ENCODE measurements at places on chromosomes 1 and 21. TPM values are rescaled to one million over a fixed set of nuclear protein-coding genes. Genes with fewer than 3 reads are reported as not detected.
A peak's percentile ranks its signal among the peaks of the same experiment; 100 is the strongest.

- H3K4me3 ChIP-seq = no peak overlapping the region
- H3K27ac ChIP-seq = no peak overlapping the region
- H3K36me3 ChIP-seq = peaks cover 15% of the 10 kb centered on the region
- DNase-seq = no peak
These were observed 2.7 kb downstream of the MAP3K6 start for GRCh38 chr1:27363766-27364695.

GRCh38 chr1:207698822-207699483 lies 52.9 kb upstream of the CD46 start:
- no peaks in the 10 kb centered on the region for H3K27me3 ChIP-seq
- H3K36me3 ChIP-seq = no peaks in the 10 kb centered on the region
- H3K4me1 ChIP-seq = no peaks in the 10 kb centered on the region
- DNase-seq = peak; percentile 57
- no peak overlapping the region for H3K4me3 ChIP-seq

DNA sequence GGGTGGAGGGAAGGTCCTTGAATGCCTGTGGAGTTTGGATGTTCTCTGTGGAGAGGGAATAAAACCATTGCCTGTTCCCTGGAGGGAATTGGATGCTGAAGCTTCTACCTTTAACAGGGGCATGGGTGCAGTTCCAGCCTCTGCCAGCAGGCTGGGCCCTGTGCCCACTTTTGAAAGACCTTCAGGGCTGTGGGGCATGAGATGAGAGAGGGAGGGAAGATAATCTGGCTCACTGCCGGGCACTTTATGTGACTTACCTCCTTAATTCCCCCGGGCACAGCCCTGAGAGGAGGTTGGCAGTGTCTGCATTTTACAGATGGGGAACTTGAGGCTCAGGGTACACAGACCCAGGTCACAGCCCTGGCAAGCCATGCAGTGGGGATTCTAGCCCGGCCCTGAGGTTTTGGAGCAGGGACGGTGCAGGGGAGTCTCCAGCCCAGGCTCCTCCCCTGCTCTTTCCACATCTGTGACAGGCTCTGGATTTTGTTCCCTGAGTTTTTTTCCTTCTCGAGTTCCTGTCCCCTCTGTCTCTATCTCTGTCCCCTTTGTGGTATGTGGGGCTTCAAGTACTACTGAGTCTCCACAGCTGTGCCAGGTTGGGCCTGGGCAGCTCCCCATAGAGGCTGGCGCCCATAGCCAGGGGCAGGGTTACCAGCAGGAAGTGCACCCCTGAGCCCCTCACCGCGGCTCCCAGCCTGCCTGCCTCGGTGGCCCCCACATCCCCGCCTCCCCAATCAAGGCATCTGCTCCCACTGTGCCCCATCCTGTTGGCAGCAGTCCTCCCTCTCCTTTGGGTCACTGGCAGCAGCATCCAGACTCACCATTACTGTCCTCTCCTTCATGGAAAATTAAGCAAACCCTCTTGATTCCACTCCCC lies 14.0 kb upstream of the THEMIS2 start:
- no peak overlapping the region for H3K4me3 ChIP-seq
- peak; percentile 96 for DNase-seq
- H3K27me3 ChIP-seq = no peaks in the 10 kb centered on the region
- no peaks in the 10 kb centered on the region for H3K36me3 ChIP-seq
- no peak overlapping the region for H3K27ac ChIP-seq
- peaks cover 13% of the 10 kb centered on the region for H3K4me1 ChIP-seq

TMCC2 gene
- 3.5 TPM for total RNA-seq

CLEC20A gene
- not detected for total RNA-seq

LRIG2 gene
- 23.0 TPM for total RNA-seq

- DNase-seq = no peak
- H3K36me3 ChIP-seq = no peaks in the 10 kb centered on the region
- no peaks in the 10 kb centered on the region for H3K4me1 ChIP-seq
These were observed 634 bp downstream of the ACTRT2 start for GRCh38 chr1:3021801-3022401.

- H3K36me3 ChIP-seq = no peaks in the 10 kb centered on the region
- no peak overlapping the region for H3K27ac ChIP-seq
- H3K27me3 ChIP-seq = no peaks in the 10 kb centered on the region
- H3K4me1 ChIP-seq = peaks cover 4% of the 10 kb centered on the region
These were observed 185.3 kb downstream of the CDC7 start for GRCh38 chr1:91685994-91686393.

GRCh38 chr1:79524126-79524525 lies 517.6 kb upstream of the ADGRL4 start:
- no peak overlapping the region for H3K27ac ChIP-seq
- no peak for DNase-seq

DNA sequence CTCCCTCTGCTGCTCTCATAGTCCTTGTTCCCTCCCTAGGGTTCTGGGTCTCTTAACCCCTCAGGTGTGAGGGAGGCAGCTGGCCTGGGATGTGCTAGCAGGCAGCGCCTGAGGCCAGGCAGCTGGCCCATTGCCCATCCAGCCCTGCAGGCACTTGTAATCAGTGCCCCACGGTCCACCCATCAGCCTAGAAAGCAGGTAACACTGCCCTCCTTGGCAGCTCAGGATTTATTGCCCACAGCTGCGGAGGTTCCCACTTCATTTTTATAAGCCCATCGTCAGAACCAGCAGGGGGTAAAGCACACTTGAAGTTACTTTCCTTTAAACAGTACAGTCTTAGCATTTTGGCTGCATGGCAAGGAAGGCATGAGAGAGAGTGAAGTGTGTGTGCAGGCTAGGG lies 70.6 kb downstream of the TMEM53 start:
- H3K27me3 ChIP-seq = no peaks in the 10 kb centered on the region
- H3K36me3 ChIP-seq = no peaks in the 10 kb centered on the region
- no peak overlapping the region for H3K27ac ChIP-seq
- no peak overlapping the region for H3K4me3 ChIP-seq
- peak; percentile 48 for DNase-seq

- no peaks in the 10 kb centered on the region for H3K27me3 ChIP-seq
- DNase-seq = no peak
- no peak overlapping the region for H3K4me3 ChIP-seq
- no peaks in the 10 kb centered on the region for H3K36me3 ChIP-seq
- H3K4me1 ChIP-seq = peaks cover 6% of the 10 kb centered on the region
These were observed 87.9 kb downstream of the CDC14A start for GRCh38 chr1:100440075-100440809.

DNA sequence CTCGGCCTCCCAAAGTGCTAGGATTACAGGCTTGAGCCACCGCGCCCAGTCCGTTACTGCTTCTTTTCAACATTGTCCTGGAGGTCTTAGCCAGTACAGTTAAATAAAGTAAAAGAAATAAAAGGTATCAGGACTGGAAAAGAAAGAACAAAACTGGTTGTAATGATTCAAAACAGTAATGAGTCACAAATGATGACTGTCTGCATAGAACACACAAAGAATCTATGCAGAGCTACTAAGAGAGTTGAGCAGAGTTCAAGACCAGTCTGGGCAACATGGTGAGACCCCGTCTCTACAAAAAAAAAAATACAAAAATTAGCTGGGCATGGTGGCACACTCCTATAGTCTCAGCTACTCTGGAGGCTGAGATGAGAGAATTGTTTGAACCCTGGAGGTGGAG lies 23.4 kb downstream of the BCAR3 start:
- H3K4me3 ChIP-seq = no peak overlapping the region
- no peaks in the 10 kb centered on the region for H3K27me3 ChIP-seq
- H3K27ac ChIP-seq = no peak overlapping the region
- DNase-seq = no peak

- H3K27ac ChIP-seq = peak overlapping the region; percentile 3
- DNase-seq = no peak
- no peaks in the 10 kb centered on the region for H3K27me3 ChIP-seq
These were observed 59.3 kb downstream of the PLPP3 start for GRCh38 chr1:56520016-56520601.

TSPAN2 gene
- 3.0 TPM for total RNA-seq

DNA sequence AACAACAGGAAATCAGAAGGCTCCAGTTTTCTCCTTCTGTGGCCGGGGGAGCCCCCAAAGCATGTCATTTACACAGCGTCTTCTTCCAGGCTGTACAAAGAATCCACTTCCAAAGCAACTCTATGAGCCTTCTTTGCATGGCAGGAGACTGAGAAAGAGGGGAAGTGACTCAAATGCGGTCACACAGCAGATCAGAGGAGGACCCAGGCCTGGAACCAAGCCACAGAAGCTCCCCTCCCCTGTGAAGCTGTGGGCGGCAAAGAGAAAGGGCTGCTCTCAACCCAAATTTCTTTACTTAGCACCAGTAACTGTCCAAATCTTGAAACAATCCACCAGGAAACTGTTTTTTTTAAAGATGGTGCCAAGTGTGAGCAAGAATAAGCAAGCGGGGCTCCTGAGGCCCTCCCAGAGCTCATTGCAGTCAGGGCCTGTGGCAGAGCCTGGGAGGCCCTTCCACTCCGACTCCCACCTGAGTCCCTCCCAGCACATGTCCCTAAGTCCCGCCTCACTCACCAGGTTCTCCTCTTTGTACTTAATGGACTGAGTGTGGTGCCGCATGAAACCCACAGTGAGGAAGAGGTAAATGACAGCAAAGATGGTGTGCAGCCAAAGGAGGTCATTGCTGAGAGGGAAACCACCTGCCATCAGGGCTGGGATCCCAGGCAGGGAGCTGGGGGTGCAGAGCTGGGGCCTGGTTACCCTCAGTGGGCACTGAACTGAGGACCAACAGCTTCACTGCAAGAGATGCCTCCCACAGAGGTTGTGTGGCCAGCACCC lies 15.9 kb downstream of the TMEM63A start:
- H3K4me3 ChIP-seq = no peak overlapping the region
- no peaks in the 10 kb centered on the region for H3K27me3 ChIP-seq
- DNase-seq = no peak

VASH2 gene
- 0.81 TPM for total RNA-seq

INAVA gene
- total RNA-seq = not detected

TOMM40L gene
- total RNA-seq = 8.8 TPM
